AG04450 (cell line): ENCODE measurements at places on chromosomes 5 and 9.
A peak's percentile ranks its signal among the peaks of the same experiment; 100 is the strongest.

DNA sequence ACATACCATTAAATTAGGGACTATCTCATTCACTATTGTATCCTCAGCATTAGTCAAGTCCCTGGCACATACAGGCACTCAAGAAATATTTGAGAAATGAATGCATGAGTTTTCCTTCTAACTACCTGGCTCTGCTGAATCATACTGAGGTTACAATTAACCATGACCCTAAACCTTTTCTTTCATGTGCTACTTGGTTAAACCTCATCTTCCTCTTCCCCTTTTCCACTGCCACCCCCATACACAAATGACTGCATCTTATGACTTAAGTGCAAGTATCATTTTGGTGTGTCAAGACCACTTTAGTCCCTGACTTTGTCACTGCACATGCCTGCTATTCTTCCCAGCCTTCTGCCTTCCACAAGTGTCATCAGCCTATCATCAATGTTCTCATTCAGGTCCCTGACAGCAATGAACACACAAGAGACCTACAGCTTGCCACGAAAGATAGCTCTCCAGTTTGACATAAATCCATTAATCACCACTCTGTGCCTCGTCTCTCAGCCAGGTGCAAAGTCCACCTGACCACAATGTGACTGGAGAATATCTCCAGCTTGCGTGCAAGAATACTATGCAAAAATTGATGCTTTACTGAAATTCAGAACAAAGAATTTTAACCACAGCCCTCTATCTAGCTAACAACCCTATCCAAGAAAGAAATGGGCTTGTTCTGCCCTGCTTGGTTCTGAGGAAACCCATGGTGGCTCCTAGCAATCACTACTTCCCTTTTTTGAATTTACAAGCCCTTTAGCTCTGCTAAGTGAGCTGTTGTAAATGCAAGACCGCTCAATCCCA, 74.5 kb downstream of the MAPKAP1 start:
- DNase-seq = no peak

DNA sequence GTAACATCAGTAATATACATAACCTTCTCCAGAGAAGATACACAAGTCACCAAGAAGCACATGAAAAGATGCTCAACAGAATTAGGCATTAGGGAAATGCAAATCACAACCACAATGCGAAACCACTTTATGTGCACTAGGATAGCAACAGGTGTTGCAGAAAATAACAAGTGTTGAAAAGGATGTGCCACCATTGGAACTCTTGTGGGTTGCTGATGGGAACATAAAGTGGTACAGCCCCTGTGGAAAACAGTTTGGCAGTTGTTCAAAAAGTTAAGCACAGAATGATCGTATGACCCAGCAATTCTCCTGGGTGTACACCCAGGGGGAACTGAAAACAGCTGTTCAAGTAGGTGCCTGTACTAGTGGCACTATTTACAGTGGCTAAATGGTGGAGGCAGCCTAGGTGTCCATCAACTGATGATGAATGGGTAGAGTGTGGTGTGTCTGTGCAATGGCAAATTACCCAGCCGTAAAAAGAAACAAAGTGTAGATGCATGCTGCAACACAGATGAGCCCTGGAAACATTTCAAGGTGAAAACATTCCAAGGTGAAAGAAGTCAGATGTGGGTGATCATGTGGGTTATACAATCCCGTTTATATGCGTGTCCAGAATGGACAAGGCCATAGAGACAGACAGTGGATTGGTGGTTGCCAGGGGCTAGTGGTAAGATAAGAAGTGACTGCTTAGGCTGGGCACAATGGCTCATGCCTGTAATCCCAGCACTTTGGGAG, 27.2 kb downstream of the CCDC69 start:
- DNase-seq = no peak

DNA sequence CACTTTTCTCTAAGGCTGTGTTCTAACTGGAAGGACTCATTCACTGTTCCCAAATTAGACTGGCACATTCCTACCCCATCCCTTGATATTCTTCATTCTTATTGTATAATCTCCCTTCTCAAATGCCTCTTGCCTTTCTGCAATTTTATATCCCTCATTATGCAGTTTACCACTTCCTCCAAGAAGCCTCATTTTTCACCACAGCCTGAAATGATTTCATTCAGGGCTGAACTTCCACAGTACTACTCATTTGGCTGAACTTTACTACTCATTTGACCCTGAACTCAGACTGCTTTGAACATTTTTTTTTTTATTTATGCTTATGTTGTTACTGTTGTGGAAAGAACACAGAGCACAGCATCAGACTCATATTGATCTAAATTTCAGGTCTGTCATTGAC, 32.7 kb downstream of the GRIA1 start:
- DNase-seq = no peak

DNA sequence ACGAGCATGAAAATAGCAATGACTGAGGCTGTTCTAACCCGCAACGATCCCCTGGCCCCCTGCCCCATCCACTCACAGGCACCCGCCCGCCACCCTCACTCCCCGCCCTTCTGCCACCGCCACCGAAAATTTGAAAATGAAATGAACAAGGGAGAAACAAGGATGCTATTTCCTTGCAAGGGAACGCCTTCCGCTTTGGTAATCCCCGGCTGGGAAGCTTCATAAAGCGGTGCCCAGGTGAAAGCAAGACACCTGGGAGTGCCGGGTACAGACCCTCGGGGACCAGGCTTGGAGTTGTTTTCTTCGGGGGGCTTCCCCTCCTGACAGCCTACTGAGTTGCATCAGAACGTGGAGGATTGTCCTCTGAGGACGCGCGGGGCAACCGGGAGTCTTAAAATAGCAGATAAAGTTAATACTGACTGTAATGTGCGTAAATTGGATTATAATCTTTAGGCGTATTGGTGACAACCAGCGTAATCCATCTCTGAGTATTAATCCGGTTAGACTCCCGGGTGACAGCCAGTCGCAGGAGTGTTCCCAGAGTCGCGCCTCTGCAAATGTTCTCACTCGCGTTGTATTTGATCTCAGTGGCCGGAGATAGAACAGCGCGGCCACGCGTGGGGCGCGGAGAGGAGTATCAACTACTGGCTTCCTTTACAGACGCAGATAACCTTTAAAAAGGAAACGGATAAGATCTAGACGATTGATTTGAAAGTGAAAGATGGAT, 885 bp upstream of the MLLT3 start:
- DNase-seq = no peak

DNA sequence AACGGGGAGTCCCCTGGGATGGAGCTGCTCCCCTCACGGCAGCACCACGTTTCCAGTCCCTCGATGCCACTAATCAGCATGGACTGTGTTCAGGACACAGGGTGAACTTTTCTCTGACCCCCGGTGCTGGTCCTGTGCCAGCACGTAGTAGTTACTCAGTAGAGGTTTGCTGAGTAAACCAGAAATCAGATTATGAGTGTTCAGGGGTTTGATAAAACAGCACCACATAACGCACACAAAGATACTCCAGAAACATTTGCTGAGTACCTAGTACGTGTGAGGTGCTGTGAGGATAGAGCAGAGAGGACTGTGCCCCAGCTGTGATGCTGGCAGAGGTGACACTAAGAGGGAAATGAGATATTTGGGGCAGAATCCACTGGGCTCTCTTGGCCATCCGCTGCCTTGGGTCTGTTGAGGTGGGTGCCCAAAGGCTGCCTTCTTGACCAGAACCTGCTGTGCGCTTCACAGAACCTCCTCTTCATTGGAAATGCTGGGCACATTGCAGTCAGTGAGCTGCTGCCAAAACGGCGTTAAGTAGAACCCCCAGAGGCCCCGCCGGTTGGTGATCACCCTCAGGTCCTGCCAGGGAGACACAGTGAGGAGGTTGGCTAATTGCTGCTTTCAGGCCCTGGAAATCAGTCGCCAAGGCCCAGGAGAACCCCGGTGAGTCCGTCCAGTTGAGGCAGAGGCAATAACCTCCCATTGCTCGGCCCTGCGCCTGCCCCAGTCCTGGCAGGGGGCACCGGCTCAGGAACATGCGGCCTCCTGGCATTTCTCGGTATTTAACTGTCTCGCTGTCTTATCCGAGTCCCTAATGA, 49.4 kb downstream of the NEURL1B start:
- no peak for DNase-seq

- no peak for DNase-seq
Measured at GRCh38 chr9:19342947-19343346, 37.1 kb downstream of the RPS6 start.

GRCh38 chr5:142109331-142110045, 909 bp downstream of the NDFIP1 start:
- no peak for DNase-seq

- no peak for DNase-seq
Measured at GRCh38 chr5:139385061-139386049, 2.3 kb upstream of the SLC23A1 start.

GRCh38 chr5:115214541-115214940, 44.8 kb upstream of the TRIM36 start:
- peak; percentile 32 for DNase-seq

DNA sequence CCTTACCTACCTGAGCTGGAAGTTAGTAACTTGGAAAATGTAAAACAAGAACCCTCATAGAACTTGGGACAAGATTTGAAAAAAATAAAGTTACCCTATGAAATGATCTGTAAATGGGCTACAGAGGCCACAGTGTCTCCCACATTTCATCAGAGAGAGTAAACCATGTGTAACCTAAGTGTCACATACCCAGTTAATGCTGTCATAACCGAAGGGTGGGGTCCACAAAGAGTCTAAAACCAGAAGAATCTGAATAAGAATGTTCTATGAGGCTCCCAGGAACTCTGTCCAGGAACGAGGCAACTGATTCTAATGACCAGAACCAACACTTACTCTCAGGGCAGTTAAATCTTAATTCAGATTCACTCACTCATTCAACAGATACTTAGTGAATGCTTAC, 1.0 kb upstream of the FAM13B start:
- no peak for DNase-seq

DNA sequence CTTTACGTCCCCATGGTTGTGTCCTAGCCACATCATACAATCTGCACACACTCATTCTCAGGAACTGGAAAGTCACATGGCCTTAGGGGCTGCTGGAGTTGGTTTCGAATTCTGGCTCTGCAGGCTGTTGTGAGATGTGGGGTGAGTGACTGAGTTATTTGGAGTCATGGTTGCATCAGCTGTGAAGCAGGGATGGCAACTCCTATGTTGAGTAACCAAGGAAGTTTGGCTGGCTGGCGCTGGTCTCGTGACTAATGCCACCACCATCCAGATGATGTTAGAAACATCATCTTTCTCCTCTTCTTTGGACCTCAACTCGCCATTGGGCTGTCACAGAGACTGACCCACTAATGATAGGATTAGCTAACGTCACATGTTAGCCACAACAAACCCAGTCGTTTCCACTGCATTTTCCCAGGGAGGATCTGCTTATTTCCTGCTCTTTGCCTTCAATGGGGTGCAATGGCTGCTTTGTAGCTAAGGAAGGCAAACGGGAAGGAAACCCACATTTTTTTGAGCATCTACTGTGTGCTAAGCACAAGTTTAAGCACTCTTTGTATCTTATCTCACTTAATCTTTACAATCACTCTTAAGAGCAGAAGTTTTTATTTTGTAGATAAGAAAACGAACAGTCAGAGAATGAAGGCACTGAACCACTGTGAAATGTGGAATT, 78.1 kb upstream of the UBTD2 start:
- DNase-seq = peak; percentile 97

- DNase-seq = no peak
Measured at GRCh38 chr5:150464554-150465012, 15.0 kb upstream of the RPS14 start.

GRCh38 chr5:111820072-111820471, 63.1 kb upstream of the NREP start:
- DNase-seq = no peak

DNA sequence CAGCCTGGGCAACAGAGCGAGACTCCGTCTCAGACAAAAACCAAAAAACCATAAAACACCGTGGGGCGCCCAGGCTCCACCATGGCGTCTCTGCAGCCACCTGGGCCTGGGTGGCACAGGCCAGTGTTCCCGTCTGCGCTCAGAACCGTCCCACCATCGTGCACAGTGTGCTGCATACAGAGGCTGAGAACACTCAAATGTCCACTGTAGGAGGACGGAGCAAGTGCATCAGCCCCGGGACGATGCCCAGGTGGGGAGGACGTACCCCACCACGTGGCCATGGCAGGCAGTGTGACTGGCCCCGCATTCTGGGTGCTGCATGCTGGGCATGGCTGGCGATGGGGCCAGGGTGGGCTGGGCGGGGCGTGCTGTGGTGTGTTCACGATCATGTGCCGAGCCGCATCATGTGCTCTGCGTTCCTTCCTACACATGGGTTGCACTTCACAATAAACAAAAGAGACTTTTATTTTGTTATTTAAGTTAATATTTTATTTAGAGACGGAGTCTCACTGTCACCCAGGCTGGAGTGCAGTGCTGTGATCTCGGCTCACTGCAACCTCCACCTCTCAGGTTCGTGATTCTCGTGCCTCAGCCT, 37.8 kb downstream of the EXD3 start:
- DNase-seq = no peak

DNA sequence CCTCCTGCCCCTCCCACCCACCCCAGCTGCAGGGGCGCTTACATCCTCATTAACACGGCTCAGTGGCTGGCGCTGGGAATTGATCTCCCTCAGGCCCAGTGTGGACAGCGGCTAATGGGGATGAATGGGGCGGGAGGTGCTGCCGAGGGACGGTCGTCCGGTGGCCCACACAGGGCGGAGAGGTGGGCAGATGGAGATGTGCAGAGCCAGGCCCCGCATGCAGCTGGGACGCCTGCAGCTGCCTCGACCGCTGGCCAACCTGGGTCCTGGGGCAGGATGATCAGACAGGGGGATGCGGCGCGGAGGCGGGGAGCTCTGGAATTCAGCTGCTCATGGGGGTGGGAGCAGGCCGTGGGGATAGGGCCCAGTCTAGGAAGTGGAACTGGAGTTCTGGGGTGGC, 17.6 kb downstream of the TSPAN17 start:
- DNase-seq = no peak

GRCh38 chr5:14944996-14945395, 73.4 kb upstream of the ANKH start:
- no peak for DNase-seq

GRCh38 chr5:59348189-59348588, 545.3 kb downstream of the PDE4D start:
- DNase-seq = no peak

DNA sequence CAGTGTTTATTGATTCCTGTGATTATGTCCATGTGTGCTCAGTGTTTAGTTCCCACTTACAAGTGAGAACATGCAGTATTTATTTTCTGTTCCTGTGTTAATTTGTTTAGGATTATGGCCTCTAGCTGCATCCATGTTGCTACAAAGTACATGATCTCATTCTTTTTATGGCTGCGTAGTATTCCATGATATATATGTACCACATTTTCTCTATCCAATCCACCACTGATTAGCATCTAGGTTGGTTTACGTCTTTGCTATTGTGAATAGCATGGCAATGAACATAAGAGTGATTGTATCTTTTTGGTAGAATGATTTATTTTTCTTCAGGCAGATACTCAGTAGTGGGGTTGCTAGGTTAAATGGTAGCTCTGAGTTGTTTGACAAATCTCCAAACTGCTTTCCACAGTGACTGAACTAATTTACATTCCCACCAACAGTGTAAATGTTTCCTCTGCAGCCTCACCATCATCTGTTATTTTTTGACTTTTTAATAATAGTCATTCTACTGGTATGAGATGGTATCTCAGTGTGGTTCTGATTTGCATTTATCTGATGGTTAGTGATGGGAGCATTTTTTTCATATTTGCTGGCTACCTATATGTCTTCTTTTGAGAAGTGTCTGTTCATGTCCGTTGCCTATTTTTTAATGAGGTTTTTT, 47.5 kb upstream of the ELL2 start:
- no peak for DNase-seq
